ENCODE measurements at places on chromosomes 5 and 9.

- no peak for DNase-seq
Observed at GRCh38 chr9:135073081-135073740, 14.3 kb upstream of the OLFM1 start.

DNA sequence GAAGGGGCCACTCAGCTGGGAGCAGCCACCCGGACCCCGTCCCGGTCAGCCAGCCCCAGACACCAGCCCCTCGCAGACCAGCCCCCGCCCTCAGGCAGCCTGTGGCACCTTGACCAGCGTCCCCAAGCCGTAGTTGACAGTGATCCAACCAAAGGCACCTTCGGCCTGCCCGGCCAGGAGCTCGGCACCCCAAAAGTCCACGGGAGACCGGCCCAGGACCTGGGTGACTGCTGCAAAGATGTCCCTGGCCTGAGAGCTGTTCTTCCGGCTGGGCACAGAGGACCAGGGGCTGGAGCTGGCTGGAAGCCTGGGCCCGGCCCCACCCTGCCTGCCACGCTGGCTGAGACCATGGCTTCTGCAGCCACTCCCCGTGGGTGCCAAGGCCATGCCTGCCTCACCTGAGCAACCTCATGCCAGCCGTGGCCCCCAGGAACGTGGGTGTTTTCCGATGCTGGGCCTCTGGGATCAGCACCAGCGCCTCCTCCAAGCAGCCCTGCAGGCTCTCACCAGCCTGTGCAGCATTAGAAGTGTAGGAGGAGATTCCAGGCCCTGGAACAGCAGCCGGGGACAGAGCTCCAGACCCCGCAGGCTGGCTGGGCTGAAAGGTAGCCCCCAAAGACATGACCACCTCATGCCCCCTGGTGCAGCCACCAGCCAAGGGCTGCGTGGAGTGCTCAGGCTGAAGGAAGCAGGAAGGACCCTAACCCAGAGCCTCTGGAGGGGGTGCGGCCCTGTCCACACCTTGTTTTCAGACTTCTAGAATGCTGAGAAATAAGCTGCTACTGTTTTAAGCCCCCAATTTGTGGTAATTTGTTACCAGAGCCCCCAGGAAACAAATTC lies 4.2 kb downstream of the ENTPD8 start:
- DNase-seq = no peak

GRCh38 chr5:40594811-40595210 lies 84.9 kb upstream of the PTGER4 start:
- no peak for DNase-seq

DNA sequence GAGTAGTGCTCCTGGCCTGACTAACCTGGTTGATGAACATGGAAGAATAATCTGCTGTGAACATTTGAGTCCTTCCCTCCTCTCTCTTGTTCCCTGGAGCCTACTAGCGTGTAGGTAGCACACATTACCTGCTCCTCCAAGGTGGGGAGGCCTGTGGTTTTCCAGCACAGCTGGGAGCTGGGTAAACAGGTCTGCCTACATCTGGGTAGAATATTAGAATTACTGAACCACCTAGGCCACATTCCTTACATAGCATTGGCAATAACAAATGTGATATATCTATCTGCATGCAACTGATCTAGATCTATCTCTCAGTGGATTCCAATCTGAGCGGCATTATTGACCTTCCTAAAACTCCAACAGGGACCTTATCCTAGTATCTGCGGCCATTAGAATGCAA lies 151.0 kb upstream of the ZNF366 start:
- DNase-seq = no peak

GRCh38 chr5:13246053-13246452 lies 698.4 kb downstream of the DNAH5 start:
- DNase-seq = no peak
